Activated CD8-positive, alpha-beta memory T cell treated with anti-CD3 and anti-CD28 coated beads for 1 hour (primary cell): ENCODE measurements at places on chromosomes 11 and 22.

- DNase-seq, result no peak
Measured at GRCh38 chr22:27292542-27293299, 508.8 kb downstream of the MN1 start.

- no peak for DNase-seq
Measured at GRCh38 chr11:36142879-36143278, 146.3 kb downstream of the COMMD9 start.

GRCh38 chr11:35541621-35542375 lies 16.4 kb upstream of the PAMR1 start:
- DNase-seq, result no peak

DNA sequence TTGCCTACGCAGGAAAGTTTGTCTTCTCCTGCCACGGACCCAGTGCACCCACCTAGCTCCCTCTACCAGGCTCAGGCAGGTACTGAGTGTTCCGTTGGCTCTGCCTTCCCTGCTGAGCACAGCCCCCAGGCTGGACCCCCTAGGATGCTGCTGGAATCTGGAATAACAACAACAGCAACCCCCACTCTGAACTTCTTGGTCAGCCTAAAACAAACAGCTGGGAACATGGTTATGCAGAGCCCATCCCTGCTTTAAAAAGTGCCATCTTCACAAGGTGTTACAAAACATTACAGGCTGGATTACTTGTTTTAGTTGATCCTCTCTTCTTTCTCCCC lies 1.8 kb downstream of the OPCML start:
- no peak for DNase-seq

- no peak for DNase-seq
Measured at GRCh38 chr11:11703885-11704284, 82.1 kb upstream of the GALNT18 start.

GRCh38 chr22:36881504-36882245 lies 20.9 kb downstream of the NCF4 start:
- DNase-seq, result no peak

- no peak for DNase-seq
Measured at GRCh38 chr11:44315947-44316658, 6.2 kb upstream of the ALX4 start.

GRCh38 chr11:64206457-64207255 lies at the start of gene FERMT3:
FERMT3 (plus strand) TSS chr11:64206721; CDS start chr11:64207365, 644 bp downstream.
- peak; percentile 53 for DNase-seq

GRCh38 chr22:36640106-36640672 lies 63.4 kb downstream of the CACNG2 start:
- no peak for DNase-seq

- no peak for DNase-seq
Measured at GRCh38 chr22:26065847-26066246, 103.4 kb upstream of the SEZ6L start.

GRCh38 chr22:44280665-44281188 lies 32.0 kb downstream of the SHISAL1 start:
- no peak for DNase-seq

DNA sequence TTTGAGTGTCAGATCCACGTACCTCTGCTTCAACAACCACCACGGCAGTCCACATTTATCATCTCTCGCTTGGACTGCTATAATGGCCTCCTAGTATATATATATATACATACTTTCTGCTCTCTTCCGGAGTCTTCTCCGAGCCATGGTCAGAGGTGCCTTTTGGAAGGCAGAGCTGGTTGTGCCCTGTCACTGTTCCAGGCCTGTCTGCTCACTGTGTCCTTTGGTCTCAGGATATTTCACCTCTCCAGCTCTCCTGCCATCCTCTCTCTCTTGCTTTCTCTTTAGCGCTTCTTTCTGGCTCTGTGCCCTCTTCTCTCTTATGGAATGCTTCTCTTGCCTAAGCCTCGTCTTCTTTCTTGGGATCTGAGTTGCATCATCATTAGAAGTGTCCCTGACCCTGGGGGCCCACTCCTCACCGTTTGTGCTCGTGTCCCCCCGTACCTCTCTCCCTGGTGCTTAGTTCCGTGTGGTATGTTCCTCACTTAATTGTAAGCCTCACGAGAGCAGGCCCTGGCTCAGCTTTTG lies 86.1 kb upstream of the RASSF10 start:
- no peak for DNase-seq
